ACHN (cell line): ENCODE measurements at places on chromosomes 1 and 21.

DNA sequence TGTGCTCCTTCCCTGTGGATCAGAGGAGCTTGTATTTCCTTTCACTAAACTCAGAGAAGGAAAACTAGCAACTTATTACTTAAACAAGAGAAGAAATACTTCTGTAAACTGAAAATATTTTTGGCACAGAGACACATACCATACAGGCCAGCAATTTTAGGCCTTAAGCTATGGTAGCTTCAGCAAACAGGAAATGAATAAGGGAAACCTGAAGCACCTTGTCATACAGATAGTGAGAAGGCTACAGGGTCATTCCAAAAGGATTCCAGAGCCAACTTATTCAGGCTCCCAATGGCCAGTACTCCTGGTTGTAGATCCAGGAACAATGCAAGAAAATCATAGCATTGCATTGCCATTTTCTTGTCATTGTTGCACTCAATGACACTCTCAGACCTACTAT lies 9.1 kb upstream of the KYAT3 start:
- no peak for DNase-seq

- DNase-seq, result no peak
Measured at GRCh38 chr1:2455757-2456156, 20.3 kb upstream of the PLCH2 start.

GRCh38 chr21:28124541-28124940 lies 868.1 kb downstream of the LTN1 start:
- no peak for DNase-seq

GRCh38 chr1:202046748-202047708 lies 36.6 kb downstream of the ELF3 start:
- no peak for DNase-seq

GRCh38 chr1:87149241-87150041 lies 179.2 kb upstream of the LMO4 start:
- DNase-seq, result no peak

DNA sequence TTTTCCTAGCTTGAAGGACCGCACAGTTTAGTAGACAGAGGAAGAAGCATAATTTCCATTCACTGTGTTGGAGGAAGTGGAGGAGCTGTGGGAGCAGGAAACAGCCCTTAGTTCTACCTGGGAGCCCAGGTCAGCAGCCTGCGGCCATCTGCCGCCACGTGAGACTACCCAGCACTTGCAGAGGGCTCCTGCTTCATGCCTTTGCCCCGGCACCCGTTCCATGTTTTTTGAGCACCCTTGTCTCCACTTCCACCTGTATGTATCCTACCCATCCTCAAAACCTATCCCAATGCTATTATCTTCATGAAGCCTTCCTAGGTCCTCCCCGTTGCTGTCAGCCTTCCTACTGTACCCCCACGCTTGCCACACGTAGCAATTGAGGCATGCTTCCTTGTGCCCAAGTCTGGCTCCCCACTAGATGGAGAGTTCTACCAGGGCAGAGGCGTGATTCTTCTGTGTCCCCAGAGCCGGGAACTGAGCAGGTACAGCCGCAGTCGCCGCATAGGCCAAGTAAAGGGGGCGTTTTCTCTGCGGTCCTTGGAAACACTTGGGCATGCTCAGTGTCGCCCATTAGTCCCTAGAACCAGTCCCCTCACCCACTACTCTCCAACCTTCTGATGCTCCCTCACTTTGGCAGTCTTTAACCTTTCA lies 1.9 kb downstream of the SLC6A9 start:
- DNase-seq, result no peak

GRCh38 chr1:245054105-245054504 lies 100.7 kb upstream of the KIF26B start:
- DNase-seq, result no peak

- peak; percentile 73 for DNase-seq
Measured at GRCh38 chr21:36135391-36136102, 668 bp downstream of the CBR3 start.

GRCh38 chr21:20902998-20903397 lies 95.2 kb upstream of the NCAM2 start:
- DNase-seq, result no peak

DNA sequence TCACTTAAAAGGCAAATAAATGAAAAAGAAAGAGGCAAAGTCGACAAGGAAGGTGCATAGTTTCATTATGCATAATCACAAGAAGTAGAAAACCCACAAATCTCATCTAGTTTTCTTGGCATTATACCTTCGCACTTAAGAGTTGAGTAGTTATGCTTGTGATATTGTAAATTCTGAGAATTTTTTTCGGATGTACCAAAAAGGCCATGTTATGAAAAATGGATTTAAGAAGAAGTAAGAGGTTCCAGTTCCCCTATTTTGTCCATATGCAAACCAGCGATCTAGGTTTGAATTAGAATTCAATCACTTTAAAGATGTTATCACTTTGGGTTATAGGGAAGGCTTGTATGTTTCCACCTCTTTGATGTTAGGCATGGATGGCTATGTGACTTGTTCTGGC lies 7.9 kb upstream of the ERICH3 start:
- DNase-seq, result no peak

DNA sequence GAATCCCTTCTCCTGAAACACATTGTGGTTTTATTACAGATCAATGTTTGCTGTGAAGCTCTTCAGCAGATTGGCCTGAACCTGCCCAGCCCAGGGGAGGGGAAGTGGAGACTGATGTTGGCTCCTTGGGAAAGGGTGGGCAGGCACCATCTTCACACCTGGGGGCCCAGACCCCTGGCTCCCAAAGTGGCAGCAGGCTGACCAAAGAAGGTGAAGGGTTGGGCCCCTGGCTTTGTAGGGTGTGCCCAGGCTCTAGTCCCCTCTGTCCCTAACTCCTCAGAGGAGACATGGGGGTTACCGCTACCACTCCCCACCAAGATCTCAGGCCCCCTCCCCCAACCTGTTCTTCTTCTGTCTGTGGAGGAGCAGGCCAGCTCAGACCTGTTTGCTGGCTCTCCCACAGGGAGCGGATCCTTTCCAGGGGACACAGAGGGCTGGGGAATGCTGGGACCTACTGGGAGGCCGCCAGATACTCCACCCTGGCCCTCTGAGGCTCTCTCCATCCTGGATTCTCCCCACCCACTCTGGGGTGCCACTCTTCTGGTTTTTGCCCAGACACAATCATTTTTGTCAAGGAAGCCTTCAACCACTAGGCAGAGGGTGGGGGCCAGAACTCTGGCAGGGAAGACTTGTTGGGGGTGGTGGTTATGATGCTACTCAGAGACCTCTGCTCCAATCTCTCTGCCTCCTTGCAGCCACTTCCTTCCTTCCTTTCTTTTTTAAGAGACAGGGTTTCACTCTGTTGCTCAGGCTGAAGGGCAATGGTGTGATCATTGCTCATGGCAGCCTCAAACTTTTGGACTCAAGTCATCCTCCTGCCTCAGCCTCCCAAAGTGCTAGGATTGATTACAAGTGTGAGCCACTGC lies 5.0 kb upstream of the EFNA3 start:
- no peak for DNase-seq

- peak; percentile 40 for DNase-seq
Measured at GRCh38 chr1:224894915-224895314, 34.6 kb upstream of the DNAH14 start.

GRCh38 chr1:29501227-29501976 lies 265.1 kb downstream of the PTPRU start:
- DNase-seq, result no peak

- no peak for DNase-seq
Measured at GRCh38 chr1:202697038-202697437, 13.2 kb downstream of the SYT2 start.

- DNase-seq, result no peak
Measured at GRCh38 chr1:97743129-97743528, 177.7 kb downstream of the DPYD start.

- no peak for DNase-seq
Measured at GRCh38 chr1:38285807-38286530, 239.4 kb upstream of the POU3F1 start.

DNA sequence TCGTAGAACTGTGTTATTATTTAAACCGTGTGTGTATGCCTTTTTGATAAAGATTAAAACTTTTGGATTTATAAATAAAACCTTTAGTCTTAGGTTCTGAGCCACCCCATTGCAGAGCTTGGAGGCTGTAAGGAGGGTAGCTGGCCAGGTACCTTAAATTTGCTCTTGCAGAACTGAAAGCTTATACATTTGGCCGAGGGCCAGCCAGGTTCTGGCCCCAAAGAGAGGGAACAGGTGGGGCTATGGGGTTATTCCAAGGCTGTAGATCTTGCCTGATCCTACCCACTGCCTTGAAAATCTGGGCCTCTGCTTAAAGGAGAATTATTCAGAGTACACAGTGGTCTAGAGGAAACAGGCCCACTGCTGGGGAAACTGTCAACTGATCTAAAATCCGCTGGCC lies 59.6 kb downstream of the CAMK2N1 start:
- DNase-seq, result no peak

DNA sequence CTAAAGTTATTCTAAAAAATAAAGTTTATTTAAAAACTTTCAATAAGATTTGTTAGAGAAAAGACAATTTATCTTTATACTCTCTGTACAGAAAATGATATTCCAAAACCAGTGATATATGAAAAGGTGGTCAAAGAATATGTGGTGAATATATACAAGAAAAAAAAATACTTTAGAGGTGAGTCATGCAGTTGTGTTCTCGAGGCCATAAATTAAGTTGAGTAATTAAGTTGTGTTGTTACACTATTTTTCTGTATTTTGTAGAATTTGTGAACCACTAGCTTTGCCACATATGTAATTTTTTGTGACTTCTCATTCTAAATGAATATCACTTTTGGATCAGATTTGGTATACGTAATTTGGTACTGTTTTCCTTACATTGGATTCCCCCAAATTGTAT lies 23.6 kb upstream of the DUSP10 start:
- DNase-seq, result no peak

DNA sequence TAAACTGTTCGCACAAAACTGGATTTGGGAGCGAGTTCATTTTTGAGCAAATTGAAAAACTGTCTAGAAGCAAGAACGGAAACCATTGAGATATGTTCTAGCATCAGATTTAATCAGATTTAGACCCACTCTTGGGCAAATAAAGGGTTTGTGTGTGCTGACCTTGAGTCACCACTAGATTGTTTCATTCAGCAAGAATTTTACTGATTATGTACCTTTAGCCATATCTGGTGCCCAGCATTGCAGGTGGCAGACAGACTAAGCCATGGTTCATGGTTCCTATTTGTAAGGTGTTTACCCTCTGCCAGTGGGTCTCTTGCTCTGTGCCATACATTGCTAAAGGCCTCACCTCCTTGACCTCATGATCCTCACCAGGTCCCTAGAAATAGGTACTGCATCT lies 1.4 kb downstream of the NUDC start:
- no peak for DNase-seq
